ENCODE measurements at places on chromosomes 2 and 18. TPM values are rescaled to one million over a fixed set of nuclear protein-coding genes. Genes with fewer than 3 reads are reported as not detected.
A peak's percentile ranks its signal among the peaks of the same experiment; 100 is the strongest.

GRCh38 chr2:107932979-107933378 is 53.3 kb upstream of the SLC5A7 start:
- no peak for DNase-seq
- H3K4me3 ChIP-seq: no peak overlapping the region
- no peaks in the 10 kb centered on the region for H3K36me3 ChIP-seq

- H3K4me3 ChIP-seq: no peak overlapping the region
- no peaks in the 10 kb centered on the region for H3K27me3 ChIP-seq
- no peak overlapping the region for H3K27ac ChIP-seq
These were observed 34.9 kb downstream of the PLCL1 start for GRCh38 chr2:197839327-197839726.

DNA sequence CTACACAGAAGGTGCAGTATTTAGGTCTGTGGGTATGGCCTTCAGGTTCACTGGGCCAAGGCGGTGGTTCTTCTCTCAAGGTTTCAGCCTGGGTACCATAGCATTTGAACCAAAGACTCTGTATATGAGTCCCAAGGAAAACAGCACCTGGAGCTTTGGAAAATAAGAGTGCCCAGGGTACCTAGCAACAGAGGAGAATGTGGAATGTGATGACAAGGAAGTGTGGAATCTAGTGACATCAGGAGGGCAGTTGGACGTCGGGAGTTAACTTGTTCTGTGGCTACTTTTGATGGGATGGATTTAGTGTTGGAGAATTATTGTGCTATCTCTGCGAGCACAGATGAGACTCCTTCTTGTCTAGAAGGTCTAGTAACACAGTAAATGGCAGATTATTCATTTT is 201.2 kb downstream of the NOL4 start:
- DNase-seq: no peak
- no peaks in the 10 kb centered on the region for H3K27me3 ChIP-seq
- H3K27ac ChIP-seq: no peak overlapping the region
- no peak overlapping the region for H3K4me3 ChIP-seq
- H3K4me1 ChIP-seq: no peaks in the 10 kb centered on the region

DNA sequence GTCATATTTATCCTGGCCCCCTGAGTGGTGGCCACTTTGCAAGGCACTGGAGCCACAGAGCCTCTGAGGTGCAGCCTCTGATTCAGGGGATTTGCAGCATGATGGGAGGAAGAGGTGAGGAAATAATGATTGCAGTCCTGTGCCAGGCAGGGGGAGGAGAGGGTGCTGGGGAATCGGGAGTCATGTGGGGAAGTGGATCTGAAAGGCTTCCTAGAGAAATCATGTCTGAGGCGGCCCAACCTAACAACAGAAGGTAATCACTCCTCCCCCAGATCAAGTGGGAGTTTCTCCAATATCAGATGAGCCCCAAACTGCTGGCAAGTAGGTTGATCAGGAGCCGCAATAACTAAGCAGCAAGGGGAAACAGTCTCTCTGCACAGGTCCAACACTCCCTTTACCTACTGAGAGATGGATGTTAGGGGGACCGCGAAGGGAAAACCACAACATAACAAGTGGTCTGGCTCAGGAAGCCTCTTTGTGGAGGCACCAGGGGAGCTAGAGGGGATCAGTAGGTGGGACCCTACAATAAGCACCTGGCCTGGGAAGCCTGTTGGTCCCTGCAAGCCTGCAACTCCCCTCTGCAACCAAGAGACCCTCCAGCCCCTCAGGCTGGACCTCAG is 71.8 kb upstream of the NPAS2 start:
- H3K27ac ChIP-seq: no peak overlapping the region
- H3K36me3 ChIP-seq: no peaks in the 10 kb centered on the region
- H3K27me3 ChIP-seq: no peaks in the 10 kb centered on the region
- no peak for DNase-seq
- H3K4me1 ChIP-seq: peaks cover 4% of the 10 kb centered on the region

DNA sequence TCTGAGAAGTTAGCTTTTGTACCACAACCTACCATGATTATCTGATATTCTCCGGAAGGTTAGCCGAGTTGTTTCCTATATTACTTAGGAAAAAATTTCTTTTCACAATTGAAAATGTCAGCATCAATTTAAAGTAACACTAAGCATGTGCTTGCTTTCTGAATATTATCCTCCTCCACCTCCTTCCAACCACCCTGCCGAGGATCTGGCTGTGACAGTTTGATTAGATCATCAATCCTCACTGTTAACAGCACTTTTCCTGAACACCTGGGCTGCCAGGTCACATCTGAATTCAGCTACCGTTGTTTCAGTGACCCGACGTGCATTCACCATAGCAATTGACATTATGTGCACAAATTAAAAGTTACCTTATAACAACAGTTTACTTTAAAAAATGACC is 207.0 kb downstream of the ZNF407 start:
- H3K27me3 ChIP-seq: no peaks in the 10 kb centered on the region
- H3K36me3 ChIP-seq: no peaks in the 10 kb centered on the region
- no peaks in the 10 kb centered on the region for H3K4me1 ChIP-seq
- no peak overlapping the region for H3K27ac ChIP-seq
- no peak overlapping the region for H3K4me3 ChIP-seq
- DNase-seq: no peak

- H3K27me3 ChIP-seq: no peaks in the 10 kb centered on the region
- no peak for DNase-seq
- H3K4me3 ChIP-seq: no peak overlapping the region
- no peaks in the 10 kb centered on the region for H3K36me3 ChIP-seq
- H3K27ac ChIP-seq: no peak overlapping the region
These were observed 16.2 kb upstream of the RAB11FIP5 start for GRCh38 chr2:73128841-73129535.

DNA sequence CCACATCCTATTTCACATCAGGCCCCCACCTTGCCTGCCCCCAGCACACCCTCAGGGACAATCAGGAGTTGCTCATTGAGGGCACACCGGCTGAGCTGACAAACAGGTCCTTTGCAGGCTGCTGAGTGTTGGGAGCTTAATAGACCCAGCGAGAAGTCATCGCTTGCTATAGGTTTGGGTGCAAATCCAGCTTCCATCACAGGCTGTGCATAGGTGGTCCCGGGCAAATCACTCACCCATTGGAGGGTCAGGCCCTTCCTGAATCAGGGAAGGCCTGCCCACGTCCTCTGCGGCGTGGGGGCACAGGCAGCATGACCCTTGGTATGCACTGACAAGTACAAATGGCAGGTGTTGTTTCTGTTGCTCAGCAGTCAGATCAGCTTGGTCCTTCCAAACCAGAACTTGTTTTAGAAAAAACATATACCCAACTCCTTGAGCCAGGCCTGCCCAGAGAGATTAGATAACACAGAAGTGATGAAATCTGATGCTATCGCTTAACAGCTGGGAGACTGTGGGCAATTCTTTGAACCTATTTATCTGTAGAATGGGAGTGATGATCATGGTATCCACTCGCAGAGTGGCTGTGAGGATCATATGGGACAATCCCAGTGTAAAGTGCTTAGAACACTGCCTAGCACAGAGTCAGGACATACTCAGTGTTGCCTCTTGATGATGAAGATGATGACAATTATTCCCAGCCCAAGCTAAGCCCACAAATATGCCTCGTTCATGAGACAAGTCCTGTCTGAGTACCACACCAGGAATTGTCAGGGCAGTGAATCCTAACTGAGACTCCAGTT is 34.9 kb downstream of the SMAD7 start:
- no peak for DNase-seq
- peaks cover 54% of the 10 kb centered on the region for H3K4me1 ChIP-seq
- no peak overlapping the region for H3K27ac ChIP-seq
- no peak overlapping the region for H3K4me3 ChIP-seq

DNA sequence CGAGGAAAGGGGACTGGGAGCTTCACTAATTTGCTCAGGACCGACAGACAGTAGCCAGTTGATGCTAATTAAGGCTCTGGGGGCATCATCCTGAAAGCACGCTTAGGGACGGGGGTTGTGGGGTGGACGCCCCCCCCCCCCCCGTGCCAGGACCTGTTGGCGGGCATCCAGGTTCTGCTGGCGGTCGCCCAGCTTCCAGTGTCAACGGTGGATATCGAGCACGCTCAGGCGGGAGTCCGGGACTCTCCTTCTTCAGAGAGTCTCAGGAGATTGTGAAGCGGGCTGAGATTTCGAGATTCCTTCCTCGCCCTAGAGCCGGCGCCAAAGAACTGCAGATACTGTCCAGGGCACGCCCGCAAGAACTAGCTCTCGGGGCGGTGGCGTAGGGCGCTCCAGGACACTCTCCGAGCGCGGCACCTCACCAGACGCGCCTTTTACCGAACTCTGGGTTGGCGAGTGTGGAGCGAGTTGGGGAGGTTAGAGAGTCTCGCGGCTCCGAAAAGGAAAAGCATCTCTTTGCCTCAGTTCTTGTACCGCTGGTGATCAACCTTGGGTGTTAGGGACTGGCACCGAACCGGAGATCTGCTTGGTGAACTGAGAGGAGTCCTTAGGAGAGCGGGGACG is 5.6 kb downstream of the RAX start:
- DNase-seq: no peak
- H3K4me1 ChIP-seq: peaks cover 9% of the 10 kb centered on the region
- H3K27ac ChIP-seq: no peak overlapping the region
- peaks cover 24% of the 10 kb centered on the region for H3K27me3 ChIP-seq

DNA sequence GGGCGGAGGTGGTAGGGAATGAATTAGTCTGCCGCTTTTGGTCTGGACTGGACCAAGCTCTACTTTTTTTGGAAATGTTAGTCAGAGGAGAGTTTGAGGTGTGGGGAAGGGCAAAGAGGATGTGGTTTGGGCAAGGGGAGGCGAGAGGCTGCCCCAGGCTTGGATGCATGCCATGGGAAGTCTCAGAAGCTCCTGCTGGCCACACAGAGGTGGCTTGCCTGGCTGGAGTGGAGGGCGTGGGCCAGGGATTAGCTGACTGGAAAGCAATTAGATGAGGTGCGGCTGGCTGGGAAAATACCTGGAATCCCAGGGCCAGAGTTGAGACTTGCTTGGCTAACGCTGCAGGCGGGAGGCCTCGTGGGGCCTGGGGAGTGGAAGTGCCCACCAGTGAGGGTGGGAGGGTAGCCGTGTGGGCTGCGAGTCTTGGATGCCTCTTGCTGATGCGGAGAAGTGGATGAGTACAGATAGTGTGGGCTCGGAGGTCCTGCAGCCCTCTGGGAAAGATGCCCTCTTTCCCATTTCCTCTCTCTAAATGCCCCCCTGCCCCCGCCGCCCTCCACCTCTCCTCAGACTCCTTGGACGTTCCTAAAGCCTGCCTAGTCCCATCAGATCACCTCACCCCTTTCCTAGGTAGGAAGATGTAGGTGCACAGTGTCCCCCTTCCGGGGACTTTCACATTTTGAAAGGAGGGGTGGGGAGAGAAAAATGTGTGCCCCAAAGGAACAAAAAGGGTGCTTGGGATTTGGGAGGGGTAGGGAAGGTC is 117.6 kb downstream of the SMAD7 start:
- peak overlapping the region; percentile 61 for H3K27ac ChIP-seq
- peaks cover 34% of the 10 kb centered on the region for H3K4me1 ChIP-seq
- no peaks in the 10 kb centered on the region for H3K27me3 ChIP-seq
- no peaks in the 10 kb centered on the region for H3K36me3 ChIP-seq
- H3K4me3 ChIP-seq: peak overlapping the region; percentile 0
- peak; percentile 77 for DNase-seq

GRCh38 chr2:219459460-219460311 is 25.0 kb downstream of the SPEG start:
- no peaks in the 10 kb centered on the region for H3K4me1 ChIP-seq
- peak; percentile 50 for DNase-seq
- H3K27me3 ChIP-seq: peaks cover 3% of the 10 kb centered on the region

Gene DSG1
- total RNA-seq: not detected

Gene TSGA10
- 28.3 TPM for total RNA-seq
